ENCODE measurements at places on chromosomes 2 and 18. TPM values are rescaled to one million over a fixed set of nuclear protein-coding genes. Genes with fewer than 3 reads are reported as not detected.

TEX261 gene
- total RNA-seq, result 36.3 TPM

OTOF gene
- total RNA-seq, result not detected

PRKRA gene
- 41.5 TPM for total RNA-seq

LYPD6 gene
- 0.13 TPM for total RNA-seq

ATG4B gene
- 60.7 TPM for total RNA-seq

SIX3 gene
- total RNA-seq, result not detected

NYAP2 gene
- total RNA-seq, result not detected

STON1 gene
- 14.9 TPM for total RNA-seq

SOWAHC gene
- 18.4 TPM for total RNA-seq

UGT1A5 gene
- total RNA-seq, result not detected

MOCOS gene
- 2.9 TPM for total RNA-seq

B3GNT7 gene
- total RNA-seq, result 0.26 TPM

ALPP gene
- total RNA-seq, result not detected

EDAR gene
- not detected for total RNA-seq

WNT6 gene
- total RNA-seq, result not detected

BMP10 gene
- not detected for total RNA-seq

PFN4 gene
- 0.56 TPM for total RNA-seq

MTIF2 gene
- total RNA-seq, result 43.0 TPM

CERKL gene
- total RNA-seq, result 0.13 TPM

FEV gene
- total RNA-seq, result not detected

LRPPRC gene
- total RNA-seq, result 47.7 TPM

MARCO gene
- total RNA-seq, result not detected

TNFRSF11A gene
- total RNA-seq, result 1.5 TPM

RAB11FIP5 gene
- 52.2 TPM for total RNA-seq
